ENCODE measurements at places on chromosomes 11 and 22.

- DNase-seq: no peak
These were observed 88.9 kb downstream of the RAB38 start for GRCh38 chr11:88086297-88086696.

DNA sequence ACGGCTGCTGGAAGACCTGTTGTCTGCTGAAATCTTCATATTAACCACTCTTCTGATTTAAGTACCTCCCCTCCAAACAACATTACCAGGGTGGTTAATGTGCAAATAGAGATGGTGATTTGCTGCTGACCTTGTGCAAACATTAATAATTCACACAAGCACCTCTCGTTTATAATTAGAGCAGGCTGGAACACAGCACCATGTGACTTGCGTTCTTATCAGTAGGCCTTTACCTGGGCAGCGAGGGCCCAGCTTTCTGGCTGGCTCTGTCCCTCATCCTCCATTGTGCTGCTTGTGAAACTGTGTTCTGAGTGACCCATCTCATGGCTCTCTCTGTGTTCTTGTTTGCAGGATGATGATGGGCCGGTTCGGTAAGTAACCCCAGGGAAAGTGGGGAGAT is 41.0 kb upstream of the PARVG start:
- DNase-seq: no peak

GRCh38 chr22:33209930-33210784 is 152.0 kb upstream of the SYN3 start:
- peak; percentile 5 for DNase-seq

DNA sequence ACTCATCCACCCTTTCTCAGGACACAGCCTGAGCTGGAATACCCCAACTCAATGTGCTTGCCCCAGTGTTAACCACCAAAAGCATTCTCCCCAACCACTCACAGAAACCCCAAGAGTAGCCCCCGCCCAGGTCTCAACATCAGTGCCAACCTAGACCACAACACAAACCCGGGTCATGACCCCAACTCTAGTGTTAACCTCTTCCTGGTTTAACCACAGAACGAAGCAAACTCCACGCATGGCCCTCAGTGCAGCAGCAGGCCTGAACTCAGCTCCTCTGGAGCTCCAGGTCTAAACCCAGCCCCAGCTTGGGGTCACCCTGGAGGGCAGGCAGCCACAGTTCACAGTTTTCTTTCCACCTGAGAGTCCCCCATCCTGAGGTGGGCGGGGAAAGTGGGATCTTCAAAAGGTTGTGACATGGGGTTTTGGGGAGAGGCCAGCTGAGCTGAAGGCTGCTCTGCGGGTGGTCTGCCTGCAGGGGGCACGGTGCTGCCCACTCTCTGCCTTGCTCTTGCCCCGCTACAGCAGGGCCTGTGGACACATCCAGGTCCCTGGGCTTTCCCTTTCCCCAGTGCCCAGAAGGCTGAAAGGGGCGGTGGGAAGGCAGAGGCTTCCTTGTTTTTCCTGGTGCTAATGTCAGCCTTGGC is 37.9 kb downstream of the NECTIN1 start:
- no peak for DNase-seq

GRCh38 chr11:18172666-18173065 is at the start of gene MRGPRX4:
Gene MRGPRX4 (plus strand): TSS chr11:18172837. CDS start chr11:18173257, 420 bp downstream.
- no peak for DNase-seq

- DNase-seq: no peak
These were observed 44.0 kb downstream of the FDX1 start for GRCh38 chr11:110473706-110474105.

- peak; percentile 84 for DNase-seq
These were observed 1995.6 kb upstream of the RAG2 start for GRCh38 chr11:38593649-38594048.

DNA sequence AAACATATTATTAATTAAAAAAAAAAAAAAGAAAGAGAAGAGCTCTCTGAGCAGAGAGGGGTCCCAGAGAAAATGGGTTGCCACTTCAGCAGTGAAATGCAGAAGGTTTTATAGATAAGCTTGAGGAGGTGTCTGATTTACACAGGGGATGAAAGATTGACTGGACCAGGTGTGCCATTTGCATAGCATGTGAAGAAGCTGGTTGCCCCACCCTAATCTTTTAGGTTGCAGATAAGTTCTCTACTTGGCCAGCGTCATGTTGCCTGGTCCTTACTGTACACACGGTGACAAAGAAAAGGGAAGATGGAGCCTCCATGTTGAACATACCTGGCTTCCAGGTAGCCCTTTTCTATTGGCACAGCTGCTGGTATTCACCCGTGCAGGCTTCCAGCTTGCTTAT is 41.4 kb downstream of the MS4A2 start:
- DNase-seq: no peak

GRCh38 chr11:126229858-126230540 is 18.4 kb downstream of the FAM118B start:
- peak; percentile 32 for DNase-seq

All from fibroblast of lung (primary cell).